Left ventricle myocardium inferior (tissue), 1 donor: ENCODE measurements at places on chromosomes 5 and 9.
A peak's percentile ranks its signal among the peaks of the same experiment; 100 is the strongest.

DNA sequence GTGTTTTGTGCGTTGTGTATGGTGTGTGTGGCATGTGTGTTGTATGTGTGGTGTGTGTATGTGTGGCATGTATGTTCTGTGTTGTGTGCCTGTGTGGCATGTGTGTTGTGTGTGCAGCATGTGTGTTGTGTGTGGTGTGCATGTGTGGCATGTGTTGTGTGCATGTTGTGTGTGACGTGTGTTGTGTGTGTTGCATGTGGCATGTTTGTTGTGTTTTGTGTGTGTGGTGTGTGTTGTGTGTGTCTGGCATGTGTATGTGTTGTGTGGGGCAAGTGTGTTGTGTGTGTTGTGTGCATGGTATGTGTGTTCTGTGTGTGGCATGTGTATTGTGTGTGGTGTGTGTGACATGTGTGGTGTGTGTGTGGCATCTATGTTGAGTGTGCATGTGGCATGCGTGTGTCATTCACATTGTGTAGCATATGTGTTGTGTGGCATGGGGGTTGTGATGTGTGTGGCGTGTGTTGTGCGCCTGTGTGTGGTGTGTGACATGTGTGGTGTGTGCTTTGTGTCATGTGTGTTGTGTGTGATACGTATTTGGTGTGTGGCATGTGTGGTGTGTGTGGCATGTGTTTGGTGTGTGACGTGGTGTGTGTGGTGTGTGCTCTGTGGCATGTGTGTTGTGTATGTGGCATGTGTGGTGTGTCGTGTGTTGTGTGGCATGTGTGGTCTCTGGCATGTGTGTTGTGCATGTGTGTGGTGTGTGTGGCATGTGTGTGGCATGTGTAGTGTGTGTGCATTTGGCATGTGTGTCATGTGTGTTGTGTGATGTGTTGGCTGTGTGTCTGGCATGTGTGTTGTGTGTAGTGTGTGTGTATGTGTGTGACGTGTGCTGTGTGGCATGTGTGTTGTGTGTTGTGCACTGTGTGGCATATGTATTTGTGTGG is 46.6 kb upstream of the IRX4 start:
- H3K27ac ChIP-seq, result no peak overlapping the region
- peaks cover 57% of the 10 kb centered on the region for H3K27me3 ChIP-seq
- DNase-seq, result no peak
- no peak overlapping the region for H3K4me3 ChIP-seq

DNA sequence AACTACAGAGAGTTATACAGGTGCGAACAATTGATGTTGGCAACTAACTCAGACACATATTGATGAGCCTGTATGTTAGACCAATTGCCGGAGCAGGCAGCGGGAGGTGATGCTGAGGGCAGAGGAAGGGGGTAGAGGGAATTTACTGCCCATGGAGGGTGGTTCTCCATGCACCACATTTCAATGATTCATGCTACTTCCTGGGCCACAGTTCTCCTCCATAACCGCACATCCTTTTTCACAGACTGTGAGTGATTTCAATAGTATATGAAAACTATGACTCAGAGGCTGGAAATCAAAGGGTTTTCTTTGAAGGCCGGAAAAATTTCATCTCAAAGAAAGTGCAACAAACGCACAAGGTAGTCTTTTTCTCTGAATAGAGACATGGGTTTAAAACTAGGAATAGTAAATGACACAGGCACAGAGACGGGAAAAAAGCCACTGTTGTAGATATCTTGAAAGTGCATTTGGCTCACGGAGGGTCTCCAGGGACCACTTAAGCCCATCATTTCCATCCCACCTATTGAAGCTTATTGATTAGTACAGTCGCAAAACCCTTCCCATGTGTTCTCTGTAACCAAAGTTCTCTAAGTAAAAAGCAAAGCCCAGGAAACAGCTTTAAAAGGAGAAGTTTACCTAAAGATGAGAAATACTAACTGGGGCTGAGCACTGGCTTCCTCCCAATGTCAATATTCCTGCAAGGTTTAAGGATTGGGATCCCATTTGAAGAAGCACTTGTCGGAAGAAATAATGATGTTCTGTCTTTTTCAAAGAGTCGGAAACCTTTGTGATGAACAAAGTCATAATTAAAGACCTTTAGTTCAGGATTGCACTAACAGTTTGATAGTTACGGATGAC is 28.0 kb upstream of the ADAM19 start:
- H3K27ac ChIP-seq, result no peak overlapping the region
- H3K36me3 ChIP-seq, result no peaks in the 10 kb centered on the region
- no peaks in the 10 kb centered on the region for H3K4me1 ChIP-seq
- H3K27me3 ChIP-seq, result no peaks in the 10 kb centered on the region

- no peak overlapping the region for H3K27ac ChIP-seq
- DNase-seq, result no peak
- H3K36me3 ChIP-seq, result no peaks in the 10 kb centered on the region
- no peaks in the 10 kb centered on the region for H3K4me1 ChIP-seq
Measured at GRCh38 chr9:85414390-85414789, 327.4 kb downstream of the AGTPBP1 start.

DNA sequence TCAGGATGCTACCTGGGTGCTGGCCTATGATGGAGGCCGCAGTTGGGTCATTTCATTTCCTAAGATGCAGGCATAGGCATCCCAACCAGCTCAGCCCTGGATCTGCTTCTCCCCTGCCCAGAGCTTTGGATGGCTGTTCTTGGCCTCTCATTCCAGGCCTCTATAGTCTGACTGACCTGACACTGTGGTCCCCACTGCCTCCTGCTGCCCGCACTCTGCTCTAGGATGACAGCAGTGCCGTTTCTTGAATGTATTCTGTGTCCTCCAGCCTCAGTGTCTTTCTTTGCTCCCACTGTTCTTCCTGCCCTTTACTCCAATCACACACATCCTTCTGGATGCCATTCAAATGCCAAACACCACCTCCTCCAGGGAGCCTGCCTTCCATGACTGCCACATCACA is 235.7 kb downstream of the HSPA4 start:
- no peak for DNase-seq
- H3K27ac ChIP-seq, result no peak overlapping the region
- no peak overlapping the region for H3K4me3 ChIP-seq
- H3K27me3 ChIP-seq, result peaks cover 8% of the 10 kb centered on the region

GRCh38 chr5:142324136-142324870 is 518 bp downstream of the SPRY4 start:
- peak; percentile 29 for DNase-seq
- peak overlapping the region; percentile 96 for H3K4me3 ChIP-seq
- no peaks in the 10 kb centered on the region for H3K36me3 ChIP-seq
- H3K27ac ChIP-seq, result peak overlapping the region; percentile 98

GRCh38 chr5:102561894-102562760 is 63.3 kb upstream of the SLCO6A1 start:
- H3K27me3 ChIP-seq, result no peaks in the 10 kb centered on the region
- no peak for DNase-seq
- H3K4me1 ChIP-seq, result no peaks in the 10 kb centered on the region
- H3K36me3 ChIP-seq, result no peaks in the 10 kb centered on the region

- no peaks in the 10 kb centered on the region for H3K27me3 ChIP-seq
- H3K4me1 ChIP-seq, result peaks cover 100% of the 10 kb centered on the region
- peak overlapping the region; percentile 20 for H3K4me3 ChIP-seq
- no peak for DNase-seq
Measured at GRCh38 chr9:131674425-131675421, 65.2 kb downstream of the RAPGEF1 start.

- no peak overlapping the region for H3K4me3 ChIP-seq
- no peaks in the 10 kb centered on the region for H3K27me3 ChIP-seq
- peaks cover 23% of the 10 kb centered on the region for H3K36me3 ChIP-seq
Measured at GRCh38 chr9:129981180-129981907, 61.6 kb downstream of the FNBP1 start.

DNA sequence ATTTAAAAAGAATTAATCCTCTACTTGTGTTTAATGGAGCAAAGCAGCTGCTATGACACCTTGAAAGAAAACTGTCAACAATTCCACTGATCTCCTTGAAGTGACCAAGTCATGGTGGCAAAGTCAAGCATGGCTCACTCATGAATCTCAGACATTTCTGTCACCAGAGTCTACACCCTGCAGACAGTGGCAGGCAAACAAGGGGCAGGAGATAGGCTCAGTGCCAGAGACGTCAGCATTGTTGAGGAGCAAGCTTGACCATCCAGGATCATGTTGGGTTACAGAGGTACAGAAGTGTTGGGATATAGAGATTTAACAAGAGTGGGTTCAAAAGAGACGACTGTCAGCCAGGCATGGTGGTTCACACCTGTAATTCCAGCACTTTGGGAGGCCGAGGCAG is 16.1 kb upstream of the VPS13A start:
- no peaks in the 10 kb centered on the region for H3K27me3 ChIP-seq
- H3K4me3 ChIP-seq, result no peak overlapping the region
- no peak overlapping the region for H3K27ac ChIP-seq
- no peak for DNase-seq
- H3K36me3 ChIP-seq, result no peaks in the 10 kb centered on the region
- peaks cover 26% of the 10 kb centered on the region for H3K4me1 ChIP-seq

- no peak overlapping the region for H3K4me3 ChIP-seq
- H3K27ac ChIP-seq, result no peak overlapping the region
- H3K27me3 ChIP-seq, result no peaks in the 10 kb centered on the region
- H3K36me3 ChIP-seq, result no peaks in the 10 kb centered on the region
- H3K4me1 ChIP-seq, result no peaks in the 10 kb centered on the region
- DNase-seq, result no peak
Measured at GRCh38 chr5:109003928-109004327, 256.2 kb downstream of the FER start.

DNA sequence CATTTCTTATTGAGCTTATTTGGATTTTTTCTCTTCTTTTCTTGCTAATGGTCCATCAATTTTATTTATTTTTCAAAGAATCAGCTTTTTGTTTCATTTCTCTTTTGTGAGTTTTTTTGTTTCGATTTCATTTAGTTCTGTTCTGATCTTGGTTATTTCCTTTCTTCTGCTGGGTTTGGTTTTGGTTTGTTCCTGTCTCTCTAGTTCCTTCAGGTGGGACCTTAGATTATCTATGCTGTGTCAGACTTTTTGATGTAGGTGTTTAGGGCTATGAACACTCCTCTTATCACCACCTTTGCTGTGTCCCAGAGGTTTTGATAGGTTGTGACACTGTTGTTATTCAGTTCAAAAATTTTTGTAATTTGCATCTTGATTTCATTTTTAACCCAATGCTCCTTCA is 119.8 kb downstream of the GABRG2 start:
- H3K4me3 ChIP-seq, result no peak overlapping the region
- H3K27ac ChIP-seq, result no peak overlapping the region
- H3K36me3 ChIP-seq, result no peaks in the 10 kb centered on the region
- no peak for DNase-seq

DNA sequence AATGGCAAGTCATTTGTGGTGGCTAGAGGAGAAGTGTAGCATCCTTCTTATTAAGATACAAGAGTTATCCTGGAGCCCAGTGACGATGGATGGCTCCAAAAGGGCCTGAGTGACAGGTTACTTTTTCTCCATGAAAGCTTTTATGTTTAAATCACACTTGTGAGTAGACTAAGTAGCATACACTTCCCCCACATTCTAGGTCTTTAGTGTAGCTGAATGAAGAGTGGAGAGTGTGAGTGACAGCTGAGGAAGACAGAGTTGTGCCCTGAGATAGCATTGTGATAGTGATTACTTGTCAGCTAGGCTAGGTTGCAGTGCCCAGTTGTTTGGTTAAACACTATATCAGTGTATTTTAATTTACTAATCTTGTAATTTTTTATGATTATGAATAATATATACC is 337.8 kb downstream of the TENT4A start:
- no peaks in the 10 kb centered on the region for H3K4me1 ChIP-seq
- H3K27ac ChIP-seq, result no peak overlapping the region
- H3K27me3 ChIP-seq, result peaks cover 7% of the 10 kb centered on the region
- H3K4me3 ChIP-seq, result no peak overlapping the region
- DNase-seq, result no peak
- H3K36me3 ChIP-seq, result no peaks in the 10 kb centered on the region

DNA sequence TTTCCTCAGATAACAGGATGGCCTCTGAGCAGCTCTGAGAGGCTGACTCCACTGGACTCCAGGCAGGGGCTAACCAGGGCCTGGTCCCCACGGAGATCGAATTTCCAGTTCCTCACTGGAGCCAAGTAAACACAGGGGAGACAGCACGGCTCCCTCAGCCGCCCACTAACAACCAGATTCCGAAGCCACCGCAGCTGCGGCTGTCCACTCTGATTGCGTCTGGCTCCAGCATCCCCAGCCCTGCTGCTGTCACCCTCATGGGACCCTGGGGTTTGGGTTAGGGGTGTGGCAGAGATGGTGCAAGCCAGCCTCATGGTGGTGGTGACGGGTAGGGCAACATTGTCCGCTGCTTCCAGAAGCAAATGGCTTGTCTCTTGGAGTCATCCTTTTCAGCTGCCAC is 172.6 kb downstream of the RGS3 start:
- DNase-seq, result no peak
- no peaks in the 10 kb centered on the region for H3K27me3 ChIP-seq
- H3K4me3 ChIP-seq, result no peak overlapping the region

DNA sequence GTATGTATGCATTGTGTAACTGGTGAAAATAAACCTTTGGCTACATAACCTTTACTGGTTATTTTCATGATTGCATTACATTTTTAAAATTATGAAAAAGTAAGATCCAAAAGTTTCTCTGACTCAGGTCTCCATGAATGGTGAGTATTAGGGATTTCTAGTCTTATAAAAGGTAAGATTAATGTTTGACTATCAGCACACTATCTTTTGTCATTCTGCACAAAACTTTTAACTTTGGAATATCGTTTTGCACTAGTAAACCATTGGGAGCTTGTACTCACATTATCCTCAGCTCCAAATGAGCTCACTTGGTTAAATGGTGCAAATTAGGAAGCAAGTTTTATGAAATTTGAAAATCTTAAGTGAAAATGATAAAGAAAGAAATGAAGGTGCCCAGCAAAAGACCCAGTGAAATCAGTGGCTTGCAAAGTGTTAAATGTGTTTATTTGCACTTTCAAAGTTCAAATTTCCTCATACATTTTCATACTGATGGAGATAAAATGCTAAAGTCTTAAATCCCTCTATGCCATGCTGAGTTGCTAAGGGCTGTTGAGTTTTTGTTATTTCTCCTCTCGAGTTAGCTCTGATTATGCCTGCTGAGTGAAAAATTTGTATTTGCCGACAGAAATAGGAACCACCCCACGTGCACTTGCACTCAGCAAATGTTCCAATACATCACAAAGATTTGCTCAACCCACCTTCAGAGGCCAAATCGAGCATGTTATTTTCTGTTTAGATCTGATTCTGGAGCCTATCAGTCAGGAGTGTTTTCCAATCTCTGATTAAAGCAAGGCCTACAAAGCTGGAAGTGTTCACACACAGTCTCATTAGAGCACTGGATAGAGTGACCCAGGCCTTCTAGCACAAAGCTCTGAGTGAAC is 885.7 kb downstream of the NR2F1-AS1 start:
- H3K4me1 ChIP-seq, result no peaks in the 10 kb centered on the region
- no peak for DNase-seq
- H3K4me3 ChIP-seq, result no peak overlapping the region
- no peak overlapping the region for H3K27ac ChIP-seq
